Stimulated activated CD8-positive, alpha-beta memory T cell treated with anti-CD3 and anti-CD28 coated beads, Interleukin-2, amount 100 ng/mL, for 48 hours (primary cell): ENCODE measurements at places on chromosomes 4 and X.

GRCh38 chr4:155975511-155975910, 21.8 kb upstream of the CTSO start:
- no peak for DNase-seq

DNA sequence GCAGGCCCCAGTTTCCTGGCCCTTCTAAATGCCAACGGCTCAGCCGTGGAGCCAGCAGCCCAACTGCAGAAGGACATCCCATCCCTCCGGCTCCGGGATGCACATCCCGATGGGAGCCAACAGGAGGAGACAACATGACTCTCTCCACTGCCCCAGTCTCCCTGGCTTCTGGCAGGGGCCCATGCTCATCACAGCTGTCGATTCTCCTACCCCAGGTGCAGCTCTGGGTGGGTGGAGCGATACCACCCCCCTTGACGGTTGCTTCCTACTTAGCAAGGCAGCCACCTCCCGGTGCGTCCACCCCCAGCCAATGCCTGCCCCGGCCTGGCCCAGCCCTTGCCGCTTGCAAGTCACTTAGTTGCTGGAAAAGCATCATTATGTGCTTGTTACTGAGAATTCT, 19.5 kb downstream of the ZNF275 start:
- no peak for DNase-seq

DNA sequence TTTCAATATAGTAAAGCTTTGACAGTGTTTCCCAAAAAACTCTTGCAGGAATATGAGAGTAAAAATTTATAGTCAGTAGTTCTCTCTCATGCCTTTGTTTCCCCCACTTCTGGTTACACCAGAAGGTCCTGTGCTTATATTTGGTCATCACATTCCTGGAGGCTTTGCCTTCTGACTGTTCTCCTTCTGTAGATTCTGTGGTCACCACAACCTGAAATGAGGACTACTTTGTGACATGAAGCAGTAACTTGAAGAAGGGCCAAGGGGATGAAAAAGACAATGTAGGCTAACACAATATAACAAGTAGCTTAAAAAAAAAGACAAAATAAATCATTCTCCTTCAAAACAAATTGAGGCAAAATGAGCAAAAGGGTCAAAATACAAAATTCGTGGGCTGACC, 366.2 kb upstream of the NR3C2 start:
- DNase-seq: no peak

DNA sequence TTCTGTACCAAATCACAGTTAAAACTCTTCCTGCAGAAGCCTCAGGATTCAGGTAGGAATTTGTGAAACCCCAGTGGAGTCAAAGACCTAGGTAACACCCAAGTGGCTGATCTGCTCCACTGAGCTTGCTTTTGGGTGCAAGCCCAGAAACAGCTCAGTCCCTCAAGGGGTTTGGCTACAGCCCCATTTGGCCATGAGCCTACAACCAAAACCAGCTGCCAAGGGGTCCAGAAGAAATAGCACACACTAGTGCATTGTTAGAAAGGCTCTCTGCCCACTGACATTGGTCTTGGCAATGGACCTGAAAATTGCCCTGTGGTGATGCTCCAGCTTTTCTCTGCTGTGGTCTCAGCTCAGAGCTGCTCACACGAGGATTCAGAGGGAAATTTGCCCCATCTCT, 577.4 kb upstream of the INTU start:
- no peak for DNase-seq

DNA sequence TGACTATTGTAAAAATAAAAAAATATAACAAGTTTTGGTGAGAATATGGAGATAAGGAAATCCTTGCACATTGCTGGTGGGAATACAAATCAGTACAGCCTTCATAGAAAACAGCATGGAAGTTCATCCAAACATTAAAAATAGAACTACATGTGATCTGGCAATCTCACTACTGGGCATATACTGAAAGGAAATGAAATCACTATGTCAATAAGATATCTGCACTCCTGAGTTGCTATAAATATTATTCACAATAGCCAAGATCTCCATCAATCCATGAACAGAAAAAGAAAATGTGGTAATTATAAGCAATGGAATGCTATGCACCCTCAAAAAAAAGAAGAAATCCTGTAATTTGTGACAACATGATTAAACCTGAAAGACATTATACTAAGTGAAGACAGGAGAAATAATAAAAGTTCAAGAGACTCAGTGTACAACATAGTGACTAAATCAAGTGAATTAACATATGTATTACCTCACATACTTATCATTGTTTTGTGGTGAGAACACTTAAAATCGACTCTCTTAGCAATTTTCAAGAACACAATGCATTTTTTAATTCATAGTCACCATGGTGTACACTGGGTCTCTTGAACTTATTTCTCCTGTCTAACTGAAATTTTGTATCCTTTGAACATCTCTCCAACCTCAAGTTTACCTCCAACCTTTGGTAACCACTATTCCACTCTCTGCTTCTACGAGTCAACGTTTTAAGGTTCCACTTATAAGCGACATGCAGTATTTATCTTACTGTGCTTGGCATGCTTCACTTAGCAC, 1703.7 kb upstream of the AGA start:
- no peak for DNase-seq

GRCh38 chr4:38189445-38189844, 229.2 kb downstream of the PTTG2 start:
- no peak for DNase-seq

DNA sequence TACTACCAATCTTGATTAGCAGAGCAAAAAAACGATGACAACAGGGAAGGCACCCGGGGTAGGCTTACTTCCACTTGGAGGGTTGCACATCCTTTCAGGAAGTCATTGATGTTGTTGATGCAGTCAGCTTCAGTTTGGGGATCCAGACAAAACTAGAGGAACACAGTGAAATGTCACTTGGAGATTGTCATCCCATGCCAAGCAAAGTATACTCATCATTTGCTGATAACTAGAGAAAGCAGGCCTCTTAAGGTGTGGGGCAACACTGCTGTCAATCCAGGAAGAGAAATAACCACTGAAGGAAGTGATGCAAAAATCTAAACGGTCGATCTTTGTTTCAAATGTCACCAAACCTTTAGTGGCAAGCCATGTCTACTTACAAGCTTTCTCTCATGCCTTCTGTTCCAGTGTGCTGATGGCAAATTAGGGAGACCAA, 1.4 kb downstream of the ARHGEF6 start:
- DNase-seq: no peak

DNA sequence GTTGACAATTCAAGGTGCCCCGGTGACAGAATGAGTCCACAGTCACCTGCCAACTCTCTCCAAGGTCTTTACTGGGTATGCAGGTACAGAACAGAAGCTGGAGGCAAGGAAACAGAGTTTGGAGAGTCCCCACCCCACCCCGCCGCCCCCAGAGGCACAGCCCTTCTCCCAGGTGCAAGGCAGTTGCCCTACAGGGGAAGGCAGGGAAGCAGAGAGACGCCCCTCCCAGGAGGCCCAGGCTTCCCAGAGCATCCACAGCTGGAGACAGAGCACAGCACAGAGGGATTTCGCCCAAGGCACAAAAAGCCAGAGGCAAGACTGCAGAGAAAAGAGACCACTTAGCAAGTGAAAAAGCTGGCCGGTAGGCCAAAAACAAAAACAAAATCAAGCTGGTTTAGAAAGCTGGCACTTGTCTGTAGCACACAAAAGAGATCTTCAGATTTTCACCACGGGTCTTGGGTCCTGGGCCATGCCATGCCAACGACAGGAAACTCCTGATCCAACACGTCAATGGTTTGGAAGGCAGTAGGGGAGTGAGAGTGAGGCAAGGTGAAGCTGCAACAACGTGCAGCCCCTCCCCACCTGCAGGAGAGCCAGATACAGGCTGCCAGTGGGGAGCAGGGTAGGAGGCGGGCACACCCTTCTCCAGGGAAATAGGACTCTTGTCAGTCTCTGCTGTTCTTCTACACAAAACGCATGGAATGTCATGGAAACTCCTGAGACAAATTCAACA, 113.3 kb downstream of the AFAP1 start:
- no peak for DNase-seq

DNA sequence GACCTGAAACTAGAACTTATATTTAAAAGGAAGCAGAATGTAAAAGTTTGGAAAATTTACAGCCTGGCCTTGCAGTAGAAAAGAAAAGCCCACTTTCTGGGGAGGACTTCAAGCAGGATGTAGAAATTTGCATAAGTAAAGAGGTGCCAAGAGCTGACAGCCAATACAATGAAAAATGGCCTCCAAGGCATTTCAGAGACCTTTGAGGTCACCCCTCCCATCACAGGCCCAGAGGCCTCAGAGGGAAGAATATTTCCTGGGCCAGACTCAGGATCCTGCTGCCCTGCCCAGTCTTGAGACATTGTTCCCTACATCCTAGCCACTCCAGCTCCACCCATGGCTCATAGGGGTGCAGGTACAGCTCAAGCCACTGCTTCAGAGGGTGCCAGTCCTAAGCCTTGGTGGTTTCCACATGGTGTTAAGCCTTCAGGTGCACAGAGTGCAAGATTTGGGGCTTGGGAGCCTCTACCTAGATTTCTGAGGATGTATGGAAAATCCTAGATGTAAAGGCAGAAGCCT, 518.9 kb upstream of the INTU start:
- DNase-seq: no peak

DNA sequence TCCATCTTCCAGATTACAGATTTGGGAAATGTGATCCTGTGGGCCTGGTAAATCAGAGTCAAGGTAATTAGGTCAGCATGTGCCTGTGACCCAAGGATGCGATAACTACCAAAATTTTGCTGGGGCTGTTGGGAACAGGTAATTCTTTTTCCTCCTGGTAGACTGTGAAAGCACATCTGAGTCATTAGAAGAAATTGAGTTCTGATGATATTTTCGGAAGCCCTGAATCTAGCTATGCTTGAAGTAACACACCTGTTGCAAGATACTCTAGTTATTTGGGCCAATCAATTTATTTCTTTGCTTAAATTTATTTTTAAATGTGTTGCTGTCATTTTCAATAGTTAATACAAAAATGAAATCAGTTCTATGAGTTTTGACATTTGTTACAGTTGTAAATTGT, 903.6 kb downstream of the RPA4 start:
- no peak for DNase-seq

- no peak for DNase-seq
Measured at GRCh38 chr4:78691334-78691754, 84.8 kb upstream of the BMP2K start.

DNA sequence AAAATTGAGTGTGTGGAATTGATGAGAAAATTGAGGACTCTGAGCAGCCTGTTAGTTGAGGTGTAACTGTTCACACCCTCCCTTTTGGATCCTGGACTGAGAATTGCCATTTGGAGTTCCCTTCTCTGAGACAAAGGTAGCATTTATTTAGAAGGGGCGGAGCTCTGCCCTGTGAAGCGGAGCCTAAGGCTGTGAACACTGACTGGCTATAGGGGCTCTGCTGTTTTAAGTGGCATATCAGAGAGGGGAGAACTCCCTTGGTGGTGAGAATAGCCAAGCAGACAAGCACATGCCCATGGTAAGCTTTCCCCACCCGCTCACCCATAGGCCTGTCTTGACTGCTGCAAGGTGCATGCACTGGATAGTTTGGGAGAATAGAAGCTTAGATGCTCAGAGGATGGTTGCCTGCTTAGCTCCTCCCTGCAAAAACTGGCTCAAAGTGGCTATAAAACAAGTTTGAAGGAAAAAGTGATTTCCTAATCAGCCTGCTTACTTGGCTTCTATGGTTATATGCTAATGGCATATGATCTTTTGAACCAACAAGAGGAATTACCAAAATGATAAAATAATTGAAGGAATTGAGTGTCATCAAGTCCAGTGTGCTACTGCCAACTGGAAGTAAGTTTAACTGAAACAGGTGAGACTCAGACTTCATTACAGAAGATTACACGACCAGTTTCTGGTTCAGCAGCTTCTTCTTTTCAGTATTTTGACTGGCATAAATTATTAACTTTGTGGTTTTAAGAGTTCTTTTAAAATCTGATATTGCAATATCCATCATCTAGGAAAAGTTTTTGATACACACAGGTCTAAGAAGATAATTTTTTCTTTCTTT, 108.4 kb downstream of the AFF1 start:
- no peak for DNase-seq

DNA sequence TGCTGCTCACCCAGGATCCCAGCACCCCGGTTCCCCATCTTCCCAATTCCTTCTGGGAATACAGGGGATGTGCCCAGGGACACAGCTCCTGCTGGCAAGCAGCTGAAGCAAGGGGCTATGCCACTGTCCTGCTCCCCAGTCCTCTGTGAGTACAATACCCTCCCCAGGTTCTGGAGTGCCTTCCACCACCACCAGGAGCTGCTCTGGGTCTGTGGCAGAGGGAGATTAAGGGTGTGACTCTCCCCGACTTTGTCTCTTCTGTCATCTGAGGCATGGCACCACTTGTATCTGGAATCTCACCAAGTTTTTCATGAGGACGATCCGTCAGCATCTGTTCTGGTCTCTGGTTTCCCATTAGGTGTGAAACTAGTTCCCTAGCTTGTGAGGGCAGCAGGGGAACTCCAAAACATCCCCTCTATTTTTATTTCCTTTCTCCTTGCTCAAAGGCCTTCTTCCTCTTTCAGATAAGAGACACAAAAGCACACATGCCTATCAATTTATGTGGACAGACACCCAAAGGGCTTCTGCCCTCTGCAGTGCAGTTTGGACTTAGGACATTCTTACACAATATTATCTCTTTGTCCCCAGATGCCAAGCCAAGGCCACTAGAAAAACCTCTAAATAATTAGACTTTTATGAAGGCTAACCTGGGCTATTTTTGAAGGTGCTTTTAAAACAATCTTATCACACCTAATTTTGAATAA, 26.8 kb downstream of the MGST2 start:
- no peak for DNase-seq

DNA sequence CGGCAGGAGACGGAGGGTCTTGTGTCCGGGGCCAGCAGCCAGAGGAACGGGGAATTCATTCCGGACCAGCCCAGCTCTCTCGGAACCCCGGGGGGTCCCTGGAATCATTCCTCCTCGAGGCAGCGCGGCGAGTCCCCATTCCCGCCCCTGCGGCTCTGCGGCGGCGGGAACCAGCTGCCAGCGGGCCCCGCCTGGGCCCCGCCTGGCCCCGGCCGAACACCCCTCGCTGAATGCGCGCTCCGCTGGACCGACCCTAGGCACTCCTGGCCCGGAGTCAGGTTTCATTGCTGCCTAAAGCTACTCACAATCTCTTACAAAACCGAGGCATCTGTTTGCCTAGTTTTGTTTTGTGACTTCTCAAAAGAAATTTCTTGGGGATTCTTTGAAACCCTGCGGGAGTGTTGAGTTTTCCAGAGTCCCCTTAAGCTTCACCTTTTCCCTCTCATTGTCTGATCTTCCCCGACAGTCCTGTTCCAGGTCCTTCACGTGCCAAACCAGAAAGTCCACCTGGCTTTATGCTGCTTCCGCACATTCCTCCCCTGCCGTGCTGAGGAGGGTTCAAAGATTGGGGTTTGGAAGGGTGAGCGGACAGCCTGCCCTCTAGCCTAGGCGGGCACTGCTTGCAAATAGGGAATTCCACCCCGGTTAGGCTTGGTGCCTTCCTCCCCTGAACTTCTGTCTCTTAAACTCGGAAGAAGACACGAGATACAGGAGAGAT, 789 bp downstream of the ARHGAP10 start:
- no peak for DNase-seq

GRCh38 chr4:116010923-116011322, 897.5 kb upstream of the NDST4 start:
- DNase-seq: no peak

DNA sequence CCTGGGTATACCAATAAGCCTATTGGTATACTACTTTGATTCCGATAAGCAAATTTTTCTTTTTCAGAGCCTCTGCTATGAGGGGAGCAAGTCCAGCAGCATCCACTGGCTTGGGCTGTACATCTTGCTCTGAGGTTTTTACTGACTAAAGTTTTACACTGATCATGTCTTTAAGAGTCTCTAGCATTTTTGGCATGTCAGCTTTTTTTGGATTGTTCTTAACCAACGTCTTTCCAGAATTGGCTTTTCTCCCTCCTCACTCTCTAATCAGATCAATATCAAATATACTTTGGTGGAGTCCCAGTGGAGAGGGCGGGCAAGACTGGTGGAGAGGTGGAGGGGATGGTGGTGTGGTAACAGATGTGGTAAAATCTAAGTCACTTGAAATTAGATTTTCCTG, 196.8 kb downstream of the HEPH start:
- DNase-seq: no peak
